ENCODE measurements at places on chromosomes 2 and 18. TPM values are rescaled to one million over a fixed set of nuclear protein-coding genes. Genes with fewer than 3 reads are reported as not detected.

- no peak for DNase-seq
- H3K4me1 ChIP-seq = no peaks in the 10 kb centered on the region
- H3K27ac ChIP-seq = no peak overlapping the region
- H3K36me3 ChIP-seq = no peaks in the 10 kb centered on the region
- H3K4me3 ChIP-seq = no peak overlapping the region
- H3K27me3 ChIP-seq = no peaks in the 10 kb centered on the region
Observed at GRCh38 chr2:236631281-236631855, 61.7 kb downstream of the ACKR3 start.

DNA sequence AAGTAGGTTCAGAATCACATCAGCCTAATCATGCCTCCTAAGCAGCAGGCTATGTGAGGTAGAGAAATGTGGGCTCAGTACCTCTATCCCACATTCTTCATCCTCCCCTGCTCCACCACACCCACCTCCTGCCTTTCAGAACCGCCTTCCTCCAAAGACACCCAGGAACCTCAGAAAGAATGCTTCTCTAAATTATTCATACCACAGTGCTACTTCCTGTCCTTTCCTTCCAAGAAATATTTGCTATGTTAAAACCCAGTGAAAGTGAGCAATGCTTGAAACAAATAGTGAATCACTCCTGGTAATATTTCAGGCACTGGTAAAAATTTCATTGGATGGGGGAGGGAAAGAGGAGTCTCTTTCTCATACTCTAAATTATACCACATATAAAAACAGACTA, 24.0 kb upstream of the CREB1 start:
- no peaks in the 10 kb centered on the region for H3K27me3 ChIP-seq
- no peaks in the 10 kb centered on the region for H3K36me3 ChIP-seq
- H3K27ac ChIP-seq = no peak overlapping the region
- DNase-seq = no peak
- H3K4me1 ChIP-seq = no peaks in the 10 kb centered on the region

DNA sequence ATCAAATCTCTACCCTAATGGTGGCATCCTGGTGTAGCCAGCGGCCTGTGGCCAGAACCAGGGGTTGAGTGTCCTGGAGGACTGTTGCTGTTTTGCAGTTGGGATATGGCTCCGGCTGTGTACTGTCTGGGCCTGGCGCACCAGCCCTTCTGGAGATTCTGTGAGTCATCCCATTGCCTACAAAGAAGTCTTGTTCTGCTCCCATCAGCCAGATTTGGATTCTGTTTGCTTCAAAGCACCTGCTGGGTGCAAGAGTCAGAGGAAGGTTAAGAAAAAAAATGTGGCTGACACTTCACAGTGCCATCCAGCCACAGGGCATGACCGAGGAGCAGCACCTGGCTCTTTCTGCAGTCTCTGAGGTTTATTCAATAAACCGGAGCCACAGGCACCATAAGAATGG, 41.0 kb upstream of the ASAP2 start:
- H3K4me1 ChIP-seq = peaks cover 5% of the 10 kb centered on the region
- no peak overlapping the region for H3K4me3 ChIP-seq
- DNase-seq = no peak
- no peaks in the 10 kb centered on the region for H3K36me3 ChIP-seq

DNA sequence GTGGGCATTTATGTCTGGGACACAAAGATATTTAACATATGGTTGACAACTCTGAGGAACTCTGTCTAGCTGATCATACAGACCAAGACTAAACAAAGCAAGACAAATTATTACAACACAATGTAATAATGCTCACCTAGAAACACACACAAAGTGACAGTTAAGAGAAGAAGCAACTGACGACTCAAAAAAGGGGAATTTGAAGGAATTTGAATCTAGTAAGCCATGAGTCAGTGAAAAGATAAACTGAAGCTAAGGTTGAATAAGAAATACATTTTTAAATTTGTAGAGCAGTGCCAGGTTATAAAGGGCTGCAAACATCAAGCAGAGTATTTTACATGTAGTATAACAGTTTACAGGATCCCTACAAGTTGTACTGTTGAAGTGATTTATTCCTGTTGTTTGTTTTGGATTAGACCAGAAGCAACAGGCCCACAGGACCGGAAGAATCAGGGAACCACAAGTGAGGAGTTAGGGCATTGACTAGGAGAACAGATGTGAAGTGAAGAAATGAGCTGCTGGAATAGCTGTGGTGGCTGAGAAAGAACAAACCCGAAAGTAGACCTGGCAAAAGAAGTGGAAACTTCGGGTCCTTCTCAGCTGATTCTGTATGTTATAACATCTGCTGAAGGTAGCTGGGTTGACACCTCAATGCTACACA, 35.6 kb downstream of the IFIH1 start:
- peaks cover 10% of the 10 kb centered on the region for H3K36me3 ChIP-seq
- H3K4me1 ChIP-seq = no peaks in the 10 kb centered on the region

ADNP2 gene
- polyA plus RNA-seq = 15.6 TPM
